Activated T-helper 2 cell treated with anti-CD3 and anti-CD28 coated beads, Interferon-gamma antibody, Interleukin-2, Interleukin-4, amounts not matched to agents 10 μg/mL and 5 μg/mL and 100 μg/mL, durations not matched to agents 14 hours and 24 hours and 36 hours (primary cell): ENCODE measurements at places on chromosomes 5 and 9. TPM values are rescaled to one million over a fixed set of nuclear protein-coding genes. Genes with fewer than 3 reads are reported as not detected.

DNA sequence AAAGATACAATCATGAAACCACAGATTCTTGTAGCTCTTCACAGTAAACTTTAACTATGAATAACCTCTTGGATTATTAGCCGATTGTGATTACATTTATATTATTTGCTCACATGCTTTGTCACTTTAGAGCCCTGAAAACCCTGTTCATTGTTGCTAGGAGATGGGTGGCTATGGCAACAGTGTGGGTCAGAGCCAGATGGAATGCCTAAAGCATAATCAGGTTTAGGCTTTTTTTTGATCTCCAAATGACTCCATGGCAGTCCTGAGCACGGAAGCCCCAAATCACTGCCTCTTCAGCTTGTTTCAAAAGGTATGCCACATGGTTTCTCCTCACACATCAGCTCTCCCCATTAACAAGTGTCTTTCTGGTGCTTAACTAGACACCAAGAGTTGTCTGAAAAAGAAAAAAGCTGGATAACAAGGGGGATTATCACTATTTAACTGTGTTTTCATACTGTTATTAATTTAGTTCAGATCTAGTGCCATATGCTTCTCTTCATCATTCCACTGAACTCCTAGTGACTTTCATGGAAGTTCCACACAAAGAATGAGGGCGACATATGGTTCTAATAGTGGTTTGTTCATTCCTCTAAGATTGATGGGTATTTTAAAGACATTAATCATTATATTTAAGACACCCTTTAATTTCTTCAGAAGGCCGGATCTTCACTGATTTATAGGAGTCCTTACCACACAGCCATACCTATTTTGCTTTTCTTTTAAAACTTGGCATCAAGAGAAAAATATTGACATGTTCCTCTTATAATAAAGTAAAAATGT, 88.8 kb upstream of the PAM start:
- no peak for DNase-seq

The PCDHGA3 gene
- 0.11 and 0.16 TPM in 2 replicates for total RNA-seq

GRCh38 chr9:69195668-69196067, 21.6 kb downstream of the TJP2 start:
- DNase-seq: no peak

The C5 gene
- 0.82 and 1.8 TPM in 2 replicates for total RNA-seq

- no peak for DNase-seq
Observed at GRCh38 chr5:86118542-86118941, 499.2 kb upstream of the COX7C start.

GRCh38 chr5:171657473-171657872, 128.1 kb upstream of the SMIM23 start:
- DNase-seq: no peak

DNA sequence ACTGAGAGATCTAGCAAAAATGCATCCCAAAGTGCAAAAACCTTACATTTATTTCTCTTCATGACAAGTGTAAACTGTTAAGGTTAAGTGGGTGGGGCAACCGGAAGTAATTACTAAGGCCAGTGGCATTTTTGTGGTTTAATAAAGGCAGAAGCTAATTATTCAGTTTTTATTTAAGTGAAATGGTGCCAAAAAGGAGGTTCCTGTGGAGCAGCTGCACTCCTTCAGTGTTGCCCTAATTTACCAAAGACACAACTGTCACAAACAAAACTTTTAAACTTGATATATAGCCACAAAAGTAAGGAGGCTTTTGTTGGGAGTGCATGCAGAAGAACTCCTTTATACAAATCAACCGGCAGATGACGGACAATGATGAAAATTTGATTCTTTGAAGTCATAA, 81.6 kb downstream of the NDUFS4 start:
- no peak for DNase-seq

- DNase-seq: no peak
Observed at GRCh38 chr9:113160571-113160970, 9.8 kb downstream of the SLC31A2 start.

- DNase-seq: no peak
Observed at GRCh38 chr5:126182971-126183695, 240.1 kb upstream of the GRAMD2B start.

GRCh38 chr5:136058039-136058971, 29.5 kb downstream of the TGFBI start:
- no peak for DNase-seq

- DNase-seq: no peak
Observed at GRCh38 chr5:165630261-165630778, 2124.9 kb downstream of the MAT2B start.

GRCh38 chr5:78672154-78672553, 23.6 kb upstream of the LHFPL2 start:
- DNase-seq: no peak

- DNase-seq: no peak
Observed at GRCh38 chr5:155878991-155879575, 447.9 kb upstream of the SGCD start.

DNA sequence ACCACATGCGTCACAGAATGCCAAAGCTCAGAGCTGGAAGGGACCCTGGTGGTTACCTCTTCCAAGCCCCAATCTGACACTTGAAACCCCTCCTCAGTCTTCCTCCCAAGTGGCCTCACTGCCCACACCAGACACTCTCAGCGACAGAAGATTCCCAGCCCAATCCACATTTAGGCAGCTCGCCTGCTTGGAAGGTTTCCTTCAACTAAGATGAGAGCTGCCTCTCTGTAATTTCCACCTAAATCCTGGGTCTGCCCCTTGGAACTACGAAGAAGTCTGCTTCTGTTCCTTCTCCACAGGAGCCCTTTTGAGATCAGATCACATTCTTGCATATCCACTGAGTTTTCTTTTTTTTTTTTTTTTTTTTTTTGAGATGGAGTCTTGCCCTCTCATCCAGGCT, 83.7 kb downstream of the PAX5 start:
- DNase-seq: no peak

The SLC45A2 gene
- total RNA-seq: not detected in 2 replicates

DNA sequence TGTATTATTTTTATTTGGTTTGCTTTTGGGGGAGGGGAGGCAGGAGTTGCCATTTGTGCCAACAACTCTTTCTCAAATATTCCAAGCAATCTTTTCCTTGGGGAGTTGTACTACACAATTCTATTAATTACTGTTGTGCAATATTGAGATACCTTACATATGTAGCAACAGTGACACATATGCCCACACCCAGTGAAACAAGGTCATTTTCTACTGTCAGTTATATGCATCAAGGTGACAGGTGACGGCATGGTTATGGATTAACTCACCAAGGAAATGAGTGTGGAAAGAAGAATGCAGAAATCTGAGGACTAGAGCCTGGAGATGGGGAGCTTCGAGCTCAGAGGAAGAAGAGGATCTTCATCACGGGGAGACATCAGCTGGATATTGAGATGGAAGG, 17.9 kb upstream of the MSMP start:
- no peak for DNase-seq
